Activated T-helper 2 cell treated with anti-CD3 and anti-CD28 coated beads, Interferon-gamma antibody, Interleukin-2, Interleukin-4, amounts not matched to agents 10 μg/mL and 5 μg/mL and 100 μg/mL, durations not matched to agents 14 hours and 24 hours and 36 hours (primary cell): ENCODE measurements at places on chromosomes 3 and 15.

DNA sequence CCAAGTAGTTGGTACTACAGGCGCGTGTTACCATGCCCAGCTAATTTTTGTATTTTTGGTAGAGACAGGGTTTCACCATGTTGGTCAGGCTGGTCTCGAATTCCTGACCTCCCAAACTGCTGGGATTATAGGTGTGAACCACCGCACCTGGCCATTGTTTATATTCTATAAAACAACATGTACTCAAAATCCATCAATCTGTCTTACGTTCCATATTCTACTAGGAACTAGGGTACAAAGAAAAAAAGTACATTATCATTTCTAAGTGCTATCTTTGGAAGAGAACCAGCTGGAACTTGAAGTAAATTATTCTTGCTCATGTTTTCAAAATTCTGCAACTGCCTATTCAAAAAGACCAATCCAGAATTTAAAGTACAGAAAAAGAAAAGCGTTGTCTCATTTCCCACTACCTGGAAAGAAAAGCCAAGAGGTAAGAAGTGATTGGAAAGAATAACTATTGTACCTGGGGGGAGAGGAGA lies 15.2 kb downstream of the SPPL2A start:
- DNase-seq = no peak

DNA sequence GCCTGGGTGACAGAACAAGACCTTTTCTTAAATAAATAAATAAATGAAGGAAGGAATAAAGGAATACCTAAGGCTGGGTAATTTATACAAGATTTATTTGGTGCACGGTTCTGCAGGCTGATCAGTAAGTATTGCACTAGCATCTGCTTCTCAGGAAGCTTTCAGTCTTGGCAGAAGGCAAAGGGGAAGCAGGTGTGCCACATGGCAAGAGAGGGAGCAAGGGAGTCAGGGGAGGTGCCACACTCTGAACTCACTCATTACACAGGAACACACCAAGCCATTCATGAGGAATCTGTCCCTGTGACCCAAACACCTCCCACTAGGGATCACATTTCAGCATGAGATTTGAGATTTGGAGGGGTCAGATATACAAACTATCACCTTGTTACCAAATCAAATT lies 56.4 kb downstream of the PRKCI start:
- DNase-seq = no peak

DNA sequence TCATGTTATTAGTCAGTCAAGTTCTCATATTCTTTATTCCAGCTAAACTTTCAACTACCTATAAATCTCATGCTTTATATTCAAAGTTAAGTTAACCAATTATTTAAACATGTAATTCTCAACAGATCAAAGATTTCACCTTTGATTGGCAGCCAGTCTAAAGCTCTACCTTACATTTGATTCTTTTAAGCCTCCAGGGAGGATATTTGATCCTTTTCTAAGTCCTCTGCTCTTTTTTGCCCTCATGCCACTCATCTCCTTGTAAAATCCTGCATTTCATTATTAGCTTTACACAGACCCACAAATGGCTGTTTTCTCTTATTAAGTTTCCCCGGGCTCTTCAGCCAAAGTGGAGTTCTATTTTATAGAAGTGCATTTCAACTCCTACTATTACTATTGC lies 134.1 kb downstream of the NLGN1 start:
- DNase-seq = no peak

DNA sequence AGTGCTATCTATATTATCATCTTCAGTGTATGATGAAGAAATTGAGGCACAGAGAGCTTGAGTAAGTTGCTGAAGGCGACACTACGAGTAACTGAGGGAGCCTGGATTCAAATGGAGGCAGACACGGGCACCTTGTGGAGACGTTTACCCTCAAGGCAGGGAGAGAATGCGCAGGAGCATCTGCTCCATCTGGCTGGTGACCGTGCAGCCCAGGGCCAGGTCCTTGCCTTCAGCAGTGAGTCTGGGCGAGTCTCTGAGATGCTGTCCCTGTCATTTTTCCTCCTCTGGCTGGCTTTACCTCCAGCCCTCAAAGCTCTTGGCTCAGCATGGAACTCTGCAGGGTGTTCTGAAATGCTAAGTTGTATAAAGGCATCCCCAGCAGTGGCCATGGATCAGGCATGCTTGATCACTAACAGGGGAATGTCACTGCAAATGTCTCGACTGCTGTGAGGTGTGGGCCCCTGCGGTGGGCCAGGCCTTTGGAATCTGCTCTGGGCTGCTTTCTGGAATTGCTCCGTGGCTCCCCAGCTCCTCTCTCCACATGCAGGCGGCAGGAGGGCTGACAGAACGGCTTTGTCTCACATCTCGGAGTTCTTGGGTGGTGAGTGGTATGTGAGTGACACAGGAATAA lies 19.7 kb downstream of the SPSB4 start:
- no peak for DNase-seq

DNA sequence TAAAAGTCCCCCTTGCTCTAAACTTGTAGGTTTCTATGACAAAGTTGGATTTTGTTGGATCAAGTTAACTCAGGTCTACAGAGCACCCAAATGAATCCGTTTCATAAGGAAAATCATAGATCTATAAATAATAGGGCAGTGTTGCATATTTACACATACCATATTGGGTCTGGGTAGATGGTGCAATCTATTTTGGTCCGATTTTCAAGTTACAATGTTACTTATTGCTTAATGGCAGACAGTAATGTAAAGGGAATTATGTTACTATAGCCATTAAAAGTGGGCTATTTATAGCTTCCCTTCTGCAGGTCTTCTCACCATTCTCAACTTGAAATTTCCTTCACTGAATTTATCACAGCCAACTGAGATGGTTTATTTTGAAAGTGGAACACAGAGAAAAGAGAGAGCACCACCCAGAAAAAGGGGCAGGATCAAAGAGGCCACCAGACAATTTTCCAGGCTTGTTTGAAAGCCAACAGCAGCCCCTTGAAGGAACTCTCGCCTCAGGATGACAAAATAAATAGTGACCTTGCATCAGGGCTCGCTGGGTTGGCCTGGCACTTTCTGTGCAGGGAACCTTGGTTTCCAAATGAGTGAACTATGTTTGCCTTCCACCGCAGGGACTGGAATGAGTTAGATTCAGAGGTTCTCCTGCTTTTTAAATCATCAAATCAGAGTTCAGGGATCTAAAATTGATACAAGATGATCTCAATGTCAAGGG lies 260.2 kb upstream of the HES1 start:
- no peak for DNase-seq

DNA sequence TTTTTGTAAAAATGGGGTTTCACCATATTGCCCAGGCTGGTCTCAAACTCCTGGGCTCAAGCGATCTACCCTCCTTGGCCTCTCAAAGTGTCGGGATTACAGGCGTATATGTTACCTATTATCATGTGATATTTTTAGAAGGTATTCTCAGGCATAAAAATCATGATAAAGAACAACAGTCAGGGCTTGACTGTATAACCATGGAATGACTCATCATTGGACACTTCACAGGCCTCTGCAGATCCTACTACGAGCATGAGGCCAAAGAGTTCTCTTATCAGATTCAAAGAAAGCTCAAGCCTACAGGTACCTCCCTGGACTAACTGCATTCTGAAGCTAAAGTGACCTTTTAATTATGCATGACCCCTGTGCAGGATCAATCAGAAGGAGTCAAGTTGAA lies 91.7 kb upstream of the PRICKLE2 start:
- DNase-seq = no peak

DNA sequence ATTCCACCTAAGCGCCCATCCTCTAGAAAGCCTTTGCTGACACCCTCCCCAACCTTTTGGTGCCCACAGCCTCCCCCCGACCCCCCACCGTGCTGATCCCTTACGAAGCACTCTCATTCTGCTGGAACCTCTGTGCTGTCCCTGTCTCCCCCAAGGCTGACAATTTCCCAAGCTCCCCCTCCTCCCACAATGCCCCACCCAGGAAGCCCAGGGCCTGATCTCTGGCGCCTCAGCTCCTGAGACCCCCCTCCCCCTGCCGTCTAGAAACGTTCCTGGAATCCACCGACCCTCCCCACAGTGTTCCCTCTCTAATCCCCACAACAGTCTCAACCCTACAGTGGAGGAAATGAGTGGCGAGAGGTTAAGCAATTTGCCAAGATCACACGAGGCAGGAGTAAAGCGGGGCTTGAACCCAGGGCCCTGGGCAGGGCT lies 18.3 kb downstream of the MYL3 start:
- DNase-seq = no peak

DNA sequence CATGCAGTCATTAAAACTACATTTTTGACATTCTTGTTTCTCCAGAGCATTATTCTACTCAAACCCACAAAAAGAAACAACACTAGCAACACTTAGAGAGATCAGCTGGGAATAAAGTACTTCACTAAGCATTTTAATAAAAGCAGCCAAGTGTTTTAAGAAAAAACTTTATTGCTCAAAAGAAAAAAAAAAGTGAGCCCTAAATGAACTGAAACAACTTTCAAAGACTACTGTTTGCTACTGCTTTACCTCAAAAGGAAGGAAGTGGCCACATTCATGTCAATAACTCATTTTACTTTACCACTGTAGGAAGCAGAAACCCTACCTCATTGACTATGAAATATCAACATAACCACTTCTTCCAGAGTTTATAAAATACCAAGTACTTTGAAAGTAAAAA lies 91.3 kb downstream of the UACA start:
- DNase-seq = no peak

- no peak for DNase-seq
These were observed 14.1 kb downstream of the MYLK start for GRCh38 chr3:123870033-123870432.

- no peak for DNase-seq
These were observed 10.6 kb upstream of the STT3B start for GRCh38 chr3:31522152-31522551.

- DNase-seq = no peak
These were observed 91.0 kb downstream of the XRN1 start for GRCh38 chr3:142356818-142357217.

GRCh38 chr15:67311731-67312130 lies 57.1 kb downstream of the IQCH start:
- DNase-seq = no peak

DNA sequence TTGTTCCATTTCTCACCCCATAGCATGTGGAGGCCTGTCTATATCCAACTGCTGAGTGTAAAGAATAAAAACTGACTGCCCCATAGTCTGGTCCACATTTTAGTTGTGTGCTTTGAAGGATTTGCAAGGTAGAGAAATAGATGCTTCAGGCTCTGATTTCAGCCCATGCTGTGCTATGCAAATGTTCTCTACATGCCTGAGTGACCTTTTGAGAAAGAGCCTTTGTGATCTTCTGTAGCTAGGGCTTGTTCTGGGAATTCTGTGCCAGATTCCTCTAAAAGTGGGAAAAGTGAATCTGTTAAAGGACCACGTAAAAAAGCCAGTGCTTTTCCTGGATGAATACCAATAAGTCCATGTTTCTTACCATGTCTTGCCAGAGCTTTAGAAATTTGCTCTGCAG lies 5.2 kb downstream of the KCTD6 start:
- no peak for DNase-seq

DNA sequence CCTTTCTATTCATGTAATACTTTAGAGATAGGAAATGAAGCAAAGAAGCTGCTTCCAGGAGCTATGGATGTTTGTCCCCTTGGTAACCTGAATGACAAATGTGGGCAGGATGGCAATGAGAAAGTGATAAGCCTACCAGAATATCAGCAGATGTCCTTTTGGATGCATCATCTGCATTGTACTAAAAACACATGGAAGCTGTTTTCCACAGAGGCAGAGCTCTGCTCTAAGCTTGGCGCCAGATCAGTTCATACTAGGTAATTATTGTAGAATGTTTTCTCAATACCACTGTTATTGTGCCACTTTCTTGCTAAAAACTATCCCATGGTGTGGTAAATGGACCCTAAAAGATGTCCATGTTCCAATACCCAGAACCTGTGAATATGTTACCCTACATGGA lies 100.2 kb downstream of the DTWD1 start:
- no peak for DNase-seq

- no peak for DNase-seq
These were observed 4.5 kb upstream of the AP2M1 start for GRCh38 chr3:184169896-184170875.

GRCh38 chr3:170751083-170751898 lies 118.7 kb downstream of the RPL22L1 start:
- DNase-seq = no peak

DNA sequence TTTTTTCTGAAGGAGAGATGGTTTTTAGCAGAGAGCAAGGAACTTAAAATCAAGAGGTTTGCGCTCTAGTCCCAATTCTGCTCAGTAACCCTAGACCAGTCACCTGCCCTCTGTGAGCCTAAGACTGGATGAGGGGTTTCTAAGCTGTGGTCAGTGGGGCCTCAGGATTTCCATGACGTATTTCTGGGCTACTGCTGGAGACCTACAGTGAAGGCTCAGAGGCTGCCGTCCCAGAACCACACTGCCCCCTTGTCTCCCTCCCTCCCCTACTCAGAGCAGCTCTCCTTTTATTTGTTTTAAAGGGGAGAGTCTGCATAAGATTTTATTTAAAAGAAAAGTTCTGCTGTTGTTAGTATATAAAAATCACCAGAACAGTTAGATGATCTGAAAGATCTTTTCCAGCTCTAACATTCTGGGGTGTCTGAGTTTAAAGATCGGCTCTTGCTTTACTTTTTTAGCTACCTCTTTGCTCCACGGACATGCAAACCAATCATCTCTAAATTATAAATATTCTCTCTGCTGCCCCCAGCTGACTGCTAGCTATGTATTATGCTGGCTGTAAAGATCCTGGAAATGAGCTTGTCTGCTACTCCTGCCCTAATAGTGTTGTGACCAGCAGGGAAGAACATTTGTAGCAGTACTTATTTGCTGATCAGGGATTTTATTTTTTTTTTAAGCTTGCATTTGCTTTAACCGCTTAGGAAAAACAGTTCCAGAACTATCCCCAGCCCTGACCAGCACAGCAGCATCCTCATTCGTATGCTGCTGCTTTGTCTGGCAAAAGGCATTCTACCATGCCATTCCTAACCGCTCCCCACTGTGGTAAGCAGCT lies 28.6 kb upstream of the NDUFB4 start:
- DNase-seq = no peak

GRCh38 chr3:65146179-65146578 lies 458.4 kb upstream of the ADAMTS9 start:
- DNase-seq = no peak

- DNase-seq = no peak
These were observed 169.9 kb downstream of the WDR72 start for GRCh38 chr15:53589520-53590057.

GRCh38 chr15:38066612-38067011 lies 132.2 kb downstream of the TMCO5A start:
- DNase-seq = no peak

GRCh38 chr3:79250746-79251145 lies 517.1 kb downstream of the ROBO1 start:
- no peak for DNase-seq

DNA sequence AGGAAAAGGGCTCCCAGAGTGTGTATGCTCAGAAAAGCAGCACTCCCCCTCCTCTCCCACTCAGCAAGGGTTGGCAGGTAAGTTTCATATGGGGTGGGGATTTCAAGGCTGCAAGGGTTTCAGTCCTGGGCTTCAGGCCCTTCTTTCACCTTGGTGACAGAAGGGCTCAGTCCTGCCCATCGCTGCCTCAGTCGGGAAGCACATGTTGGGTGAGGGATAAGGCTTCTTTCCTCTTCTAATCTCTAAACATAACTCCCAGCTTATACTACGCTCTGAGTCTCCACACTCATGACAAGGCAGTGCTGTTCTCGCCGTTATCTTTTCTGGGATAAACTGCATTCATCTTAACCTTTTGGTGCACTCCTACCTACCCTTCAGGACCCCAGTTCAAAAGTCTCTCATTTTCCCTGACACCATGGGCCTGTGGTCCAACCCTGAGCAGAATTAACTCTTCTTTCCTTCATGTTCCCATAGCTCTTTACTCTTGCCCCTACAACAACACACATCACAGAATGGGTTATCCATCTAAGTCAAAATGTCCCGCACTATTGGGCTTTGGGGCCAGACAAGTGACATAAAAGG lies 17.0 kb downstream of the RAB43 start:
- no peak for DNase-seq
